HFFc6 (cell line): ENCODE measurements at places on chromosomes 4 and X. TPM values are rescaled to one million over a fixed set of nuclear protein-coding genes. Genes with fewer than 3 reads are reported as not detected.

- H3K27me3 ChIP-seq = no peaks in the 10 kb centered on the region
- H3K27ac ChIP-seq = no peak overlapping the region
- H3K4me3 ChIP-seq = no peak overlapping the region
- H3K4me1 ChIP-seq = no peaks in the 10 kb centered on the region
- DNase-seq = no peak
- H3K36me3 ChIP-seq = no peaks in the 10 kb centered on the region
These were observed 208.6 kb downstream of the SPOCK3 start for GRCh38 chr4:167025670-167026069.

- DNase-seq = no peak
- H3K36me3 ChIP-seq = no peaks in the 10 kb centered on the region
- no peaks in the 10 kb centered on the region for H3K27me3 ChIP-seq
- H3K27ac ChIP-seq = no peak overlapping the region
- H3K4me3 ChIP-seq = no peak overlapping the region
These were observed 51.4 kb upstream of the EMCN start for GRCh38 chr4:100569196-100569595.

- H3K4me3 ChIP-seq = peak overlapping the region; percentile 76
- no peaks in the 10 kb centered on the region for H3K36me3 ChIP-seq
These were observed 737.8 kb upstream of the FRG1 start for GRCh38 chr4:189202869-189203271.

- DNase-seq = no peak
- H3K4me1 ChIP-seq = peaks cover 33% of the 10 kb centered on the region
- H3K27me3 ChIP-seq = no peaks in the 10 kb centered on the region
- no peak overlapping the region for H3K27ac ChIP-seq
These were observed 8.9 kb downstream of the BST1 start for GRCh38 chr4:15711762-15712161.

DNA sequence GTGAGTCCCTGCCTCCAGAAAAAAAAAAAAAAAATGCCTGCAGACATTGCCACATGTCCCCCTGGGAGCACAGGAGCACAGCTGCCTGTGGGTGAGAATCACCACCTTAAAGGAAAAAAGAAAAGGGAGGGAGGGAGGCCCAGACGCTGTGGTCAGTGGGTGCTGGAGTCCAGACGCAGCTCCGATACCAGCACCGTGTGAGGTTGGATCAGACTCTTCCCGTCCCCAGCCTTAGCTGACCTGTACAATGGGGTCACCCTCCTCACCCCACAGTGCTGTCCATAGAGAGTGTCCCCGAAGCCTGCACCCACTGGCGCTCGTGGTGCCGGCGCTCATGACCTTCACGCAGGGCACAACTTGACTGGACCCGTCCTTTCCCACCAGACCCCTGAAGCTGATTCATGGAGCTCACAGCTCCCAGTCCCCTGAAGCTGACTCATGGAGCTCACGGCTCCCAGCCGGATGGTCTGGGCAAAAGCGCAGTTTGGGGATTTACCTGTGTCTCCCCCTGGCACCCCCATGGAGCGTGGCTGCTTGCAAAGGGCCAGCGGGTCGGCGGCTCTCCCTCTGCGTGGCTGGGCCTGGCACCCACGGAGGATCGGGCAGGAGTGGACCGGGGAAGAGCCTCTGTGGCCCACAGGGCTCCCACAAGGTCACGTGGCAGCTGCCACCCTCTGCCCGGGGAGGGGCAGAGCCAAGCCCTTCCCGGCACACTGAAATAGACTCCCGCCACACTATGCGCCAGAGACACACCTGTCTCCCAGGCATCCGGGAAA is 31.4 kb downstream of the ABLIM2 start:
- H3K27me3 ChIP-seq = peaks cover 44% of the 10 kb centered on the region
- no peak overlapping the region for H3K27ac ChIP-seq
- peaks cover 6% of the 10 kb centered on the region; the same call in 1 of the 2 replicates for H3K4me1 ChIP-seq
- no peak overlapping the region for H3K4me3 ChIP-seq
- DNase-seq = no peak

The TMEM47 gene
- total RNA-seq = 99.5 TPM in 2 replicates
